Activated T-cell treated with anti-CD3 and anti-CD28 coated beads for 1 hour (primary cell): ENCODE measurements at places on chromosomes 4 and X.

DNA sequence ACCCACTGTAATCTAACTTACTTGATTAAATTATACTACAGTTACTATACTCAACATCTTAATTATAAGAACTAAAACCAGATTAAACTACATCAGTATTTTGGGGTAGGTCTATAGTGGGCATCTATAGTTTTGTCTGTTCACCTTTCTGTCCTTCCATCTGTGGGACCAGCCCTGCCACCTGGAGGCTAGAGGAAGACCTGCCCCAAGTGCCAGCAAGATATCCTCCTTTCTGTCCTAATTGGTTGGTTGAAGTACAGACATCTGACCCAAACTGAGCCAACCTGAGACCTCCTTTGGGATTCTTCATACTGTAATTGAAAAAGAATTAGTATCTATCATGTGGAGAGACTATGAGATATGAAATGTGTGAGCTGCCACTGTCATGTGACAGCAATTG is 172.2 kb upstream of the TLL1 start:
- DNase-seq, result no peak

- DNase-seq, result no peak
Observed at GRCh38 chrX:142184756-142185602, 20.1 kb downstream of the MAGEC2 start.

DNA sequence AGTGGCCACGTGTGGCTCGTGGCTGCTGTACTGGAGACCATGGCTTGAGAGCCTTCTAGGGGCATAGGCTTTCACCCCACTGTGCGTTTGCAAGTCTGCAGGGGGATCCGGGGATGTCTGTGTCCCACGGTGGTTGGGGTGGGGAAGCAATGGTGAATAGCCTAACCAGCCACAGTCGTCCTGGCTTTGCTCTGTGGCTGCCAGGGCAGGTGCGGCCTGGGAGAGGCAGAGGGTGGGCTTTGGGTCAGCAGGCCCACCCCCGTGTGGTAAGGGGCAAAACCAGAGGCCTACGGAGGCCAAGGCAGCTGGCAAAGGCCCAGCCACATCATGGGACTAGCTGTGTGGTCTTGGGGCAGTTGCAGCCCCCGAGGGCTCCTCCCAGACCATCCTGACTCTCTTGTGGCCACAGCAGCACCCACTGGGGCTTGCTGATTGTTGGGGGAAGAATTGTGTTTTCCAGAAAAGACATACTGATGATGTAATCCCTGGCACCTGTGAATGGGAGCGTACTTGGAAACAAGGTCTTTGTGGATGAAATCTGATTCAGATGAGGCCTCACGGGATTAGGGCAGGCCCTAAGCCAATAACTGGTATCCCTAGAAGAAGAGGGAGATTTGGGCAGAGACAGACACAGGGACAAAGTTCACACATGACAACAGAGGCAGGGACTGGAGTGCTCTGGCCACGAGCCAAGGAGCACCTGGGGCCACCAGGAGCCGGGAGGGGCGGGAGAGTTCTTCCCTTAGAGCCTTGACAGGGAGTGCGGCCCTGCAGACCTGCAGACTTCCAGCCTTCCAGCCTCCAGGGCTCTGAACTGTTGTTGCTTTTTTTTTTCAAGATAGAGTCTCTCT is 2.9 kb downstream of the CPZ start:
- no peak for DNase-seq

DNA sequence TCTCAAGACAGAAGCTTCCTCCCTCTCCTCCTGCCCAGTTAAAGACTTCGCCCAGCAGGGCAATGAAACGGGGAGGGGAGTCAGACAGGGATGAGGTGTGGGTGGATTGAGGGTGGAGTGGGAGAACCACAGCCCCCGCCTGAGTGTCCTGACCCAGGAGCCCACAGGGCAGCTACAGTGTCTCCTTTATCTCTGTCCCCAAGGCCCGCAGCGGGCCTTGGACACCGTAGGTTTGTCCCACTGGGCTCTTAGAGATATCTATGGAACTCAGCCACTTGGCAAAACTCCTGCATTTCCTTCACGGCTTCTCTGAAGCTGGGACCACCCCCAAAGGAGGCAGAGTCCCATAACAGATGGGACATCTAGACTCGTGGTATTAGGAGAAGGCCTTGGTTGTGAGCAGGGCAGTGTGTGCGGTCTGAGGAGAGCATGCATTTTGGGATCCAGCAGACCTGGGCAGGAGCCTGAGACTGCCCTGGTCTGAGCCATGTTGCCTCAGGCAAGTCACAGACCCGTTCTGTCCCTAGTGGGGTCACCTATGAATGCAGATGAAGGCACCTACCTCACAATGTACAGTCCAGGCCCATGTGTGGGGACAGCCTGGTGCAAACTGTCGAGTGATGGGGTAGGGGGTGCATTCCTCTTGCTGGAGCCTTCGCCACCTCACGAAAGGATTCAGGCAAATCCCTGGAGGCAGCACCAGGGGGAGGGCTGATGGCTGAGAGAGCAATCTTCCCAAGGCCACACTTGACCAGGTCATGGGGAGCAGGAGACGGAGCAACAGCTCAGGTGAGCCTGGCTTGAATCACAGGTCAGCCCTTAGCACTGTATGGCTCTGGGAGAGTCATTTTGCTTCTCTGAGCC is 225.7 kb upstream of the PSAPL1 start:
- no peak for DNase-seq

- DNase-seq, result no peak
Observed at GRCh38 chrX:155893521-155893920, 12.4 kb downstream of the VAMP7 start.

GRCh38 chrX:153455571-153455970 is 9.7 kb upstream of the TREX2 start:
- no peak for DNase-seq

DNA sequence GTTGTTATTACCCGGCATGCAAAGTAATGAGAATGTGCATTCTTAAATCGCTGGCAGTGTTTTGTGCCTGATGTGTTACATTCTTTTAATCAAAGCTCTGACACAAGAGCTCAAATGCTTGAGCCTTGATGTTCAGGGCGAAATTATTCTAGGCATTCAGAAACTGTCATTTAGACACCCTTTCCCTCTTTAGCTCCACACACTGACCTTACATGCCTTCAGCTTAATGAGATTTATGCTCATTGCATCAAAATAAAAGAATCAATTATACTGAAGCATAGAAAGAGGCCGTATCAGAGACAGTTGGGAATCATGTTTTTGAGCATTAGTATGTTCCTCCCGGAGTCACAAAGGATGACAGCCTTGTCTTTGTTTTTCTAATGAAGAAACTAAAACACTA is 56.7 kb downstream of the FAM114A1 start:
- DNase-seq, result no peak

DNA sequence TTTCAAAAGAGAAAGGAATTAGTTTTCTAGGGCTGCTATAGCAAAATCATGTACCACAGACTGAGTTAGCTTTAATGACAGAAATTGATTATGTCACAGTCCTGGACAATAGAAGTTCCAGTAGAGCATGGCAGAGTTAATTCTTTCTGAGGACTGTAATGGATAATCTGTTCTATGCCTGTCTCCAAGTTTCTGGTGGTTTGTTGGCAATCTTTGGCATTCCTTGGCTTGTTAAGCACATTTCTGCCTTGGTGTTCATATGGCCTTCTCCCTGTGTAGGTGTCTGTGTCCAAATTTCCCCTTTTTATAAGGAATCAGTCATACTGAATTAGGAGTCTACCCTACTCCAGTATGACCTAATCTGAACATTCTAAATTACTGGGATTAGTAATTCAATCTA is 336.1 kb upstream of the PABPC4L start:
- no peak for DNase-seq

- DNase-seq, result no peak
Observed at GRCh38 chrX:10474510-10474909, 145.9 kb downstream of the MID1 start.
